ENCODE measurements at places on chromosomes 4 and X.

DNA sequence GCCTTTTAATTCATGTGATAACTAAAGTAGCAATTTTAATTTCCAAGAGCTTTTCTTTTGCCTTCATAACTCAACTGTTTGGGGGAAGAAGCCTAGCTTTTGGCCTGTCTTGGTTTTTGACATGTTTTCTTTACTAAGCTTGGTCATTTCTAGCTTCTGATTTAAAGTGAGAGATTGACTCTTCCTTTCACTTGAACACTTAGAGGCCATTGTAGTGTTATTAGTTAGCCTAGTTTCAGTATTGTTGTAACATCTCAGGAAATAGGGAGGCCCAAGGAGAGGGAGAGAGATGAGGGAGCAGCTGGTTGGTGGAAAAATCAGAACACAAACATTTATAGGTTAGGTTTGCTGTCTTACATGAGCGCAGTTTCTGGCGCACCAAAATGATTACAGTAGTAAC is 44.8 kb downstream of the DCLK2 start:
- H3K27me3 ChIP-seq: no peaks in the 10 kb centered on the region
- H3K27ac ChIP-seq: no peak overlapping the region
- peaks cover 12% of the 10 kb centered on the region for H3K4me1 ChIP-seq
- no peak overlapping the region for H3K4me3 ChIP-seq
- H3K36me3 ChIP-seq: no peaks in the 10 kb centered on the region
- no peak for DNase-seq

GRCh38 chrX:71100581-71101505 is 5.2 kb downstream of the FOXO4 start:
- no peak overlapping the region for H3K4me3 ChIP-seq
- no peaks in the 10 kb centered on the region for H3K4me1 ChIP-seq
- H3K27ac ChIP-seq: no peak overlapping the region
- no peaks in the 10 kb centered on the region for H3K36me3 ChIP-seq

DNA sequence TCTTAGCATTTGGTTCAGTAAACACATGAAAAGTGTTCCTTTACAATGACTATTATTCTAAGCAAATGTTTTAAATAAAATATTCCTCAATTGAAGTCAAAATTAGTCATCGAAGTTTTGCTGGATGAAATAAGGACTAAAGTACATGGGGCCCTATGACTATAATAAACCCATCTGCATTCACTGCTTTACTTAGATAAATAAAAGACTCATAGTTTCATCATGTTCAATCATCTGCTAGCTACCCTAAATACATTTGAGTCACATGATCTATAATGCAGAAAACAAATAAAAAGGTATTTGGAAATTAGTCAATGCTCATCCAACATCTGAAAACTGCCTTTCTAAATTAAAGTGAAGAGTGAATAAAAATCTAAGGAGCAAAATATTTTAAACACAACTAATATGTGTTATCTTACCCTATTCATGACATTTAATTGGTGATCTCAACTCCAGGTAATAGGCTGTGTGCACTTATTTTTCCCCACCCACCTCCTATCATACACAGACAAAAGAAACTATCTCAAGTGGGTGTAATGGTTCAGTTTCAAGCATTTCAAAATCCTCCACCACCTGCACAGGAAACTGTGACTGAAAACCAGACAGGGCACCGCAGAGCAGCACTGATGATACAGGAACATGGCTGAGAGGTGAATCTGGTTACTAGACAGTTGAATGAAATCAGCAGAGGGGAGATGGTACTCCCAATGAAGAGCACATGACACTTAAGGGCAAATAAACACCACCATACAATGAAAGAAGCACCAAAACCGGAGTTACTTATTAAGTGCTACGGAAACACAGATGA is 78.6 kb downstream of the CAMK2D start:
- peak overlapping the region; percentile 69 for H3K27ac ChIP-seq
- no peak overlapping the region for H3K4me3 ChIP-seq
- H3K27me3 ChIP-seq: no peaks in the 10 kb centered on the region
- H3K36me3 ChIP-seq: no peaks in the 10 kb centered on the region
- no peak for DNase-seq
- H3K4me1 ChIP-seq: no peaks in the 10 kb centered on the region

- no peaks in the 10 kb centered on the region for H3K36me3 ChIP-seq
- H3K27me3 ChIP-seq: no peaks in the 10 kb centered on the region
- no peaks in the 10 kb centered on the region for H3K4me1 ChIP-seq
- no peak overlapping the region for H3K27ac ChIP-seq
- DNase-seq: no peak
Measured at GRCh38 chr4:47390428-47391125, 72.9 kb downstream of the COMMD8 start.

GRCh38 chrX:38117485-38117884 is 103.2 kb downstream of the SRPX start:
- no peak for DNase-seq
- no peaks in the 10 kb centered on the region for H3K36me3 ChIP-seq
- no peaks in the 10 kb centered on the region for H3K4me1 ChIP-seq
- no peak overlapping the region for H3K27ac ChIP-seq
- H3K27me3 ChIP-seq: no peaks in the 10 kb centered on the region
- no peak overlapping the region for H3K4me3 ChIP-seq

DNA sequence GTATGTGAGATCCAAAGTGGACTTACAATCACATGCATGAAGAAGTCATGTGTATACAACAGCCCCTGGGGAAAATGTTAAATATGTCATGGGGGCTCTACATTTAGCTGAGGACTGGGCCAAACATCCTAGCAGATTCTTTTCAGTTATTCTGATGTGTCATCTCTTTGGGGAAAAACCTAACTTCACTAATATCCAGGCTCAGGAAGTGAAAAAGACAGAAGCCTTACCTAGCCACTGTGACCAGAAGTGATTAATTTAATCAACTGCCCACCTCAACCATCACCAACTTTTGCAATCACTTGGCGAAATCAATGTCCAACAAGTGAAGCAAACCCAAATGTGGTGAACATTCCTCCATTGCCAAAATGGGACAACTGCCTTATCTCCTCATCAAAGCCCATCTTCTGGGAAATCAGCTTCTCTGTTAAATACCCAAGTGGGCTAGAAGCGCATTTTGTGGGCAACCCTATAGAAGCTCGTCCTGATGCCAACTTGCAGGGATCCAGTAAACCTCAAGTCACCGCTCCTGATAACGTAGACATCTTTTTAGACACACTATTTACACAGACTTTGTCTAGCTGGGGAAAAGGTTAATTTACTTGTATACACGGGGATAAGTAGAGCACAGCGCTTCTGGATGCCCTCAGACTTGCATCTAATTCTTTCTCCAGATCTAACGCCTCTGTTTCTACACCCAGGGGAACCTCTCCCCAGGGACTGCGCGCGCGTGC is 1.4 kb upstream of the HHIP start:
- H3K27me3 ChIP-seq: peaks cover 7% of the 10 kb centered on the region
- H3K27ac ChIP-seq: no peak overlapping the region
- H3K4me1 ChIP-seq: peaks cover 20% of the 10 kb centered on the region
- H3K4me3 ChIP-seq: no peak overlapping the region

GRCh38 chr4:98677799-98678198 is 19.4 kb upstream of the TSPAN5 start:
- no peak overlapping the region for H3K4me3 ChIP-seq
- H3K27ac ChIP-seq: no peak overlapping the region
- no peak for DNase-seq
- H3K36me3 ChIP-seq: no peaks in the 10 kb centered on the region

- DNase-seq: no peak
- no peak within 1 kb of the TSS for H3K27ac ChIP-seq
- H3K36me3 ChIP-seq: no peaks in the 10 kb centered on the region
- peaks cover 14% of the 10 kb centered on the region for H3K27me3 ChIP-seq
- peaks cover 15% of the 10 kb centered on the region for H3K4me1 ChIP-seq
Measured at GRCh38 chr4:186104114-186104889, at the start of gene FAM149A. Gene FAM149A (plus strand): TSS chr4:186104704.

DNA sequence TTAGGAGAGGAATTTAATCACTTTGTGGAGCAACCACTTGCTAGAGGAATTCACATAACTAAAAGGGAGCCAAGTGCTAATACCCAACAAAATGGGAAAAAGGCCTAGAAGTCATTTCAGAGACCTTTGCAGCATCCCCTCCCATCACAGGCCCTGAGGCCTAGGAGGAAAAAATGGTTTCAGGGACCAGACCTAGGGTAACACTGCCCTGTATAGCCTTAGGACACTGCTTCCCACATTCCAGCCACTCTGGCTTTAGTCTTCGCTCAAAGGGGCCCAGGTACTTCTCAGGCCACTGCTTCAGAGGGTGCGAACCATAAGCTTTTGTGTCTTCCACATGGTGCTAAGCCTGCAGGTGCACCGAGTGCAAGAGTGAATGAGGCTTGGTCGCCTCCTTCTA is 19.1 kb downstream of the SPANXN2 start:
- no peak for DNase-seq
- H3K4me3 ChIP-seq: no peak overlapping the region
- no peaks in the 10 kb centered on the region for H3K4me1 ChIP-seq
- H3K27me3 ChIP-seq: no peaks in the 10 kb centered on the region
- no peak overlapping the region for H3K27ac ChIP-seq

DNA sequence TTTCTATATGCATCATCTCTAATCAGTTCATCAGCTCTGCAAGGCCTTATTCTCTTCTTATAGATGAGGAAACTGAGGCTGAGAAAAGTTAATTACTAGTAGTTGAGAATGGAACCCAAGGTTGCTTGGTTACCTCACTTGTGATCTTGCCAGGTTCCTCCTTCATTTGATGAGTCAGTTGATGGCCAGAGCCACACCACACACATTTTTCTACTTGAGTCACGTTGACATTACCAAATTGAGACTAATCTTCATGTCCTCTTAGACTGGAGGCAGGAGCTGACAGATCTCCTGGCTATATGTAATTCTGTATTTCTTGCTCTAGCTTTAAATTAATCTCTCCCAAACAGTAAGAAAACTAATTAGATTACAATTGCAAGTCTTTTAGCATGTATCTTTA is 428.4 kb downstream of the AFF2 start:
- H3K36me3 ChIP-seq: no peaks in the 10 kb centered on the region
- H3K27me3 ChIP-seq: no peaks in the 10 kb centered on the region
- no peak overlapping the region for H3K27ac ChIP-seq
- no peaks in the 10 kb centered on the region for H3K4me1 ChIP-seq
- H3K4me3 ChIP-seq: no peak overlapping the region

- DNase-seq: no peak
- no peaks in the 10 kb centered on the region for H3K4me1 ChIP-seq
- H3K36me3 ChIP-seq: no peaks in the 10 kb centered on the region
- no peak overlapping the region for H3K4me3 ChIP-seq
- H3K27ac ChIP-seq: no peak overlapping the region
Measured at GRCh38 chr4:121227341-121227792, 63.2 kb upstream of the TNIP3 start.

DNA sequence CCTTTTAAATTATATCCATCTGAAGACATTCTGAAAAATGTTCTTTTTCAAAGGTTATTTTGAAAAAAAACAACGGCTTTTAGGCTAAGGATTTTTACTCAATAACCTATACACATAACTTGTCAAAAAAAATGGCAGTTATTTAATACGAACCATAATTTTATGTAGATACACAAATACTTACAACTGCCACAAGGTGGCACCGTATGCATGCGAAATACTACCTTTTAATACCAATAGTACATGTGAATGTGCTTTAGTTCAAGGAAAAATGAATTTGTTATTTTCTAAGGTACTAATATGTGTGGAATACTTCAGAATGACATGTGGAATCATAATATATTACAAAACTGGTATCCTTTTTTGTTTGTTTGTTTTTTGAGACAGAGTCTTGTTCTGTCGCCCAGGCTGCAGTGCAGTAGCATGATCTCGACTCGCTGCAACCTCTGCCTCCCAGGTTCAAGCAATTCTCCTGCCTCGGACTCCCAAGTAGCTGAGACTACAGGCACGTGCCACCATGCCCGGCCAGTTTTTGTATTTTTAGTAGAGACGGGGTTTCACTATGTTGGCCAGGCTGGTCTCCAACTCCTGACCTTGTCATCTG is 4.6 kb upstream of the MAD2L1 start:
- H3K27ac ChIP-seq: no peak overlapping the region
- H3K27me3 ChIP-seq: no peaks in the 10 kb centered on the region
- H3K4me3 ChIP-seq: no peak overlapping the region

- H3K27me3 ChIP-seq: no peaks in the 10 kb centered on the region
- H3K36me3 ChIP-seq: no peaks in the 10 kb centered on the region
- no peak for DNase-seq
- no peak overlapping the region for H3K27ac ChIP-seq
Measured at GRCh38 chr4:92265798-92266197, 38.0 kb upstream of the GRID2 start.

DNA sequence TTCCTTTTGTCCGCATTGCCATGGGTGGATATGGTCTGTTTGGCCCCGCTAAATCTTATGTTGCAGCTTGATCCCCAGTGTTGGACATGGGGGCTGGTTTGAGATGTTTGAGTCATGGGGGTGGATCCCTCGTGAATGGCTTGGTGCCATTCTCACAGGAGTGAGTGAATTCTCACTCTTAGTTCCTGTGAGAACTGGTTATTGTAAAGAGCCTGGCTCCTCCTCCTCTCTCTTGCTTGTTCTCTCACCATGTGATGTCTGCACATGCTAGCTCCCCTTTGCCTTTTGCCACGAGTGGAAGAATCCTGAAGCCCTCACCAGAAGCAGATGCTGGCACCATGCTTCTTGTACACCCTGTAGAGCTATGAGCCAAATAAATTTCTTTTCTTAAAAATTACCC is 22.6 kb upstream of the STBD1 start:
- H3K27me3 ChIP-seq: no peaks in the 10 kb centered on the region
- no peaks in the 10 kb centered on the region for H3K4me1 ChIP-seq
- H3K27ac ChIP-seq: no peak overlapping the region
- DNase-seq: no peak
- no peak overlapping the region for H3K4me3 ChIP-seq

DNA sequence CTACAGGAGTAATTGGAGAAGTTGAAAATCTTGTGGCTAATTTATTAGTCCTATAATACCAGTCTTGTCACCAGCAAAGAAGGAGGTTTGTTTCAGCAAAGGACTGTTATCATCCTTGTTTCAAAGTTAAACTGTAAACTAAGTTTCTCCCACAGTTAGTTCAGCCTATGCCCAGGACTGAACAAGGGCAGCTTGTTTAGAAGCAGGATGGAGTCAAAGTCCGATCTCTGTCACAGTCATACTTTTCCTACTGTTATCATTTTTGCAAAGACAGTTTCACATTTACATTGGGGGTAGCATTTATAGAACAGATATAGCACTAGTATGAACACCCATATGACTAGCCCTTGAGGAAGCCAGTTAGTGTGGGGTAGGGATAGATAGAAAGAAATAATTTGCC is 46.4 kb downstream of the AKAP4 start:
- H3K36me3 ChIP-seq: no peaks in the 10 kb centered on the region
- no peak for DNase-seq
- no peaks in the 10 kb centered on the region for H3K4me1 ChIP-seq
- no peak overlapping the region for H3K27ac ChIP-seq
- H3K4me3 ChIP-seq: no peak overlapping the region
- H3K27me3 ChIP-seq: no peaks in the 10 kb centered on the region

- H3K27ac ChIP-seq: no peak overlapping the region
- no peak for DNase-seq
- no peak overlapping the region for H3K4me3 ChIP-seq
- H3K4me1 ChIP-seq: peaks cover 11% of the 10 kb centered on the region
- H3K36me3 ChIP-seq: no peaks in the 10 kb centered on the region
- no peaks in the 10 kb centered on the region for H3K27me3 ChIP-seq
Measured at GRCh38 chr4:165512424-165512823, 133.6 kb downstream of the CPE start.

- H3K36me3 ChIP-seq: no peaks in the 10 kb centered on the region
- H3K4me3 ChIP-seq: no peak overlapping the region
- H3K27me3 ChIP-seq: no peaks in the 10 kb centered on the region
- H3K4me1 ChIP-seq: no peaks in the 10 kb centered on the region
- DNase-seq: no peak
Measured at GRCh38 chrX:133580625-133581024, 165.3 kb upstream of the GPC4 start.
